ENCODE measurements at places on chromosomes 1 and 21.

DNA sequence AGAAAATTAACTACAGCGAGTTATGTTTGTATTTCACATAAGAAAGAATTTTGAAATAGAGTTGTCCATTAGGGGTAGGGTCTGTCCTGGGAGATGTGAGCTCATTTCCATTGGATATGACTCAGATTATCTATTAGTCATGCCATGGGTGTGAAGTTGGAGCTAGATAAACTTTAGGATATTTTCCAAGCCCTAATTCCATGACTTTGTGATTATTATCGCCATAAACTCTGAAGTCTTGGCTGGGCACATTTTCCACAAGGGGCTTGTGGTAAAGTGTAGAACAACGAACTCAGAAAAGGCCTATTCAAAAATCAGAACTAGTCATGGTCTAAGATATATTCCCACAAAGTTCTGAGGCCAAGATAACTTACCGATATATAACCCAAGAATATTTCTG, 396.6 kb downstream of the DPYD start:
- DNase-seq: no peak

- DNase-seq: no peak
These were observed 26.9 kb upstream of the H6PD start for GRCh38 chr1:9207715-9208114.

DNA sequence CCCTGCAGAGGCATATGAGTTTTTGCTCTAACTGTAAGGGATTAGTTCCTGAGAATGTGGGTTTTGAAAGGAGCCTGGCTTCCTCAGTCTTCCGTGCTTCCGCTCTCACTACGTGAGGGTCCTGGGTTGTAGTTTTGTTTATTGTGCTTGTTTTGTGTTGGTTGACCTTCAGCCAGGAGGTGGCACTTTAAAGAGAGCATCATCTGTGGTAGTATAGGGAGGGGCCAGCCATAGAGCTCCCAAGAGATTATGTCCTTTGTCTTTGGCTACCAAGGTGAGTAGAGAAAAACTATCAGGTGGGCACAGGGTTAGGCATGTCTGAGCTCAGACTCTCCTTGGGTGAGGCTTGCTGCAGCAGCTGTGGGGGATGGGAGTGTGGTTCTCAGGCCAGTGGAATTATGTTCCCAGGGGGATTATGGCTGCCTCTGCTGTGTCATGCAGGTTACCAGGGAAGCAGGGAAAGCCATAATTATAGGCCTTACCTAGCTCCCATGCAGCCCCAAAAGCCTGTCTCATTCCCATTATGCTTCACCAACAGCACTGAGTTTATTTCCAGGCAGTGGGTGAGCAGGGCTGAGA, 23.5 kb downstream of the CYP4B1 start:
- no peak for DNase-seq

GRCh38 chr21:35326677-35327076, 277.6 kb upstream of the RUNX1 start:
- DNase-seq: no peak

DNA sequence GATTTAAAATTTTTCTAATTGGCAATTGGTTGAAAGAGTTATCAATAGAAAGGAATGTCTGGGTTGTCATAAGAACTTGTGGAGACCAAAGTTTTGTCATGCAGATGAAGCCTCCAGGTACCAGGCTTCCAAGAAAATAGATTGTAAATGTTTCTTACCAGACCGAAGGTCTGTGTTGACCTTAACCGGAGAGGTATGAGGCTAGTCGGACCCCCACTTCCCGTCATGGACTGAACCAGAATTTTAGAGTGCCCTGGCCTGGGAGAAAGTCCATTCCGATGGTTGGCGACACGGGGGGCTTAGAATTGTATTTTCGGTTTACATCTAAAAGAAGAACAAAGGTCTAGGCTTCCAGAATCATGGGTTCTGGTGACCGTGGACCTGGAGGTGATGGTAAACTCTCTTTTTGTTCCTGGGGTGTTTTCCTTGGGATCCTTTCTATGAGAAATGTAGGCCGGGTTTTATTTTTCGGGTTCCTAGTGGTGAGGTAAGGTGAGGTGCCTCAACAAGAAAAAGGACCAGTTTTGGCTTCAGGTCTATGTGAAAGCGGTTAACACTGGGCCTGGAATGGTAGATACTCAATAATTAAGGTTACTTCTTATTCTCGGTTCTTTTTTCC, 405 bp upstream of the UHMK1 start:
- DNase-seq: no peak

GRCh38 chr1:25821630-25822091, 1.9 kb downstream of the MTFR1L start:
- DNase-seq: no peak

GRCh38 chr1:20152599-20152930, 13.4 kb downstream of the PLA2G2F start:
- no peak for DNase-seq

DNA sequence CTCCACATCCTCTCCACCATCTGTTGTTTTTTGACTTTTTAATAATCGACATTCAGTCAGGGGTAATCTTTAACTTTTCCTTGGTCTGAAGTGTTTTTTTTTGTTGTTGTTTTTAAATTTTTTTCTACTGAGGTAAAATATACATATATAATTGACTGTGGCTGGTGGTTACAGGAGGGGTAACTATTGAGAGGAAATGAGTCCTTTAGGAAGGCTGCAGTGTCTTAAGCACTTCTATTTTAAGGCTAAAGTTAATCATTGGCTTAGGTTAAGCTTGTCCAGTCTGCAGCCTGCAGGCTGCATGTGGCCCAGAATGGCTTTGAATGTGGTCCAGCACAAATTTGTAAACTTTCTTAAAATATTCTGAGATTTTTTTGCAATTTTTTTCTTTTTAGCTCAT, 172.5 kb downstream of the CTH start:
- DNase-seq: no peak

GRCh38 chr1:53338423-53338822, 10.6 kb upstream of the LRP8 start:
- DNase-seq: no peak

- DNase-seq: no peak
These were observed 25.4 kb downstream of the MRPL37 start for GRCh38 chr1:54225378-54225777.

DNA sequence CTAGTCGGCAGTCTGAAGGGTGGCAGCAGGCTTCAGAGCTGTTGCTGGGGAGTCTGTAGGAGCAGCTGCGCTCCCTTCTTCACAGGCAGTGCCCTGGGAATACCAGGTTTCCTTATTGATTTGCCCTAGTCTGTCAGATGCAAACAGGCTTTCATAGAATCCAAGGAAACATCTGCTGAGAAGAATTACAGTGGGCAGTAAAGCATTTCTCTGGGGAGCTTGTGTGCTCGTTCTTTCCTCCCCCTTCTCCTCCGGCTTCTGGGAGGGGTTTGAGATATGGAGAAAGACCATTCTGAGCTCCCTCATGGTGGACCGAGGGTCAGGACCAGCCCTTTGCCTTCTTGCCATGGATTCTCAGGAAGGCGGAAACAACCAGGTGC, 25.4 kb upstream of the PARP1 start:
- DNase-seq: no peak

- DNase-seq: no peak
These were observed 38.6 kb upstream of the COL6A1 start for GRCh38 chr21:45942755-45943629.

DNA sequence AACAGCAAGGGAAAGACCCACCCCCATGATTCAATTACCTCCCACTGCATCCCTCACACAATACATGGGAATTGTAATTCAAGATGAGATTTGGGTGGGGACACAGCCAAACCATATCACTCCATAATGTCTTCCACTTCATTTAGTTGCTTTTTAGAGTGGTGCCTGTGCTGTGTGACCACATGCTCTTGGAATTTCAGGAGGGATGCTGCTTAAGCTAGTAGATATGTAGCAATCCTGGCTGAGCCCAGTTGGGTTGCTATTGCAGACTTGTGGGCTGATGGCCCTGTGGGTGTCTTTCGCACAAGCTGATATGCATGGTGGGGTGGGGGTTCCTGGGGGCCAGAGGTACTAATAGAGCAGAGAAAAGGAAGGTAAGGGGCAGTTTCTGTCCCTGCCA, 160.4 kb upstream of the SYT6 start:
- no peak for DNase-seq

DNA sequence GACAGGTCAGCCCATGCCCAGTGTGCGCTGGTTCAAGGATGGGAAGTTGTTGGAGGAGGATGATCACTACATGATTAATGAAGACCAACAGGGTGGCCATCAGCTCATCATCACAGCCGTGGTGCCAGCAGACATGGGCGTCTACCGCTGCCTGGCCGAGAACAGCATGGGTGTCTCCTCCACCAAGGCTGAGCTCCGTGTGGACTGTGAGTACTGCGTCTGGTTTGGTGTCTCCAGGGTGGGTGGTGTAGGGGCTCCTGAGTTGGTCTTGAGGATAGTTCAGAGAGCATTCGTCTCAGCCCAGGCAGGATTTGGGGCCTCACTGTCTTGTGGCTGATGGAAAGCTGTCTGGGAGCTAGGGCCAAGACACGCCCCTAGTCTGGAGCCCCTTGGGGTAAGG, 83.2 kb downstream of the TRIM11 start:
- no peak for DNase-seq

DNA sequence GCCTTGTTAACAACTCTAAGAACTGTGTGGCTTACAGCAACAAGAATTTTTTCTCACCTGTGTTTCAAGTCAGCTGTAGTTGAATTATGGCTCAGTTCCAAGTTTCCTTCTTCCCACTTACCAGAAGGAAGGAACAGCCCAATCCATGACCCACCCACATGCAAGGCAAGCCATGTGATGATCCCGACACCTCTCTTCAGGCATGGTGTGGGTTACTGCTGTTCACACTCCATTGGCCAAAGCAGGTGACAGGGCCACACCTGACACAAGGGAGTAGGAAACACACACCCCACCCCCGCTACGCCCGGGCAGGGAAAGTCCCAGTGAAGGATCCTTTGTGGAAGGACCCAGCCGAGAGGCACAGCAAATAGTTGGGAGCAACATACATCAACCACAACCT, 36.3 kb downstream of the KCNJ15 start:
- DNase-seq: no peak

DNA sequence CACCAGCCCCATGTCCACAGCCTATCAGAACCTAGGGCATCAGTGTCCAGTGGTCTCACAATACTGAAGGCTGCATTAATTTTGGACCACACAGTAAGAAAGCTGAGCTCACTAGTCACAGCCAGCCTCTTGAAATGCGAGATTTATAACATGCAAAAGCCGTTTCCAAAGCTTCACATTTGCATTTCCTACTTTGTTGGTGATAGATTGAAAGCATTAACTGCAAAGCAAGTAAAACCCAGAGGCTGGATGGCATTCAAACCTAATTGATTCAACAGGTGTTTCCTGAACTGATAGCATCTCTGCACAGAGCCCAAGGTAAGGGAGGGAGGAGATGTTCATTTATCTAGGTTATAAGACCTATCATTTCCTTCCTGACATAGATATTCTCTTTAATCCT, 410.1 kb downstream of the OMA1 start:
- DNase-seq: no peak

DNA sequence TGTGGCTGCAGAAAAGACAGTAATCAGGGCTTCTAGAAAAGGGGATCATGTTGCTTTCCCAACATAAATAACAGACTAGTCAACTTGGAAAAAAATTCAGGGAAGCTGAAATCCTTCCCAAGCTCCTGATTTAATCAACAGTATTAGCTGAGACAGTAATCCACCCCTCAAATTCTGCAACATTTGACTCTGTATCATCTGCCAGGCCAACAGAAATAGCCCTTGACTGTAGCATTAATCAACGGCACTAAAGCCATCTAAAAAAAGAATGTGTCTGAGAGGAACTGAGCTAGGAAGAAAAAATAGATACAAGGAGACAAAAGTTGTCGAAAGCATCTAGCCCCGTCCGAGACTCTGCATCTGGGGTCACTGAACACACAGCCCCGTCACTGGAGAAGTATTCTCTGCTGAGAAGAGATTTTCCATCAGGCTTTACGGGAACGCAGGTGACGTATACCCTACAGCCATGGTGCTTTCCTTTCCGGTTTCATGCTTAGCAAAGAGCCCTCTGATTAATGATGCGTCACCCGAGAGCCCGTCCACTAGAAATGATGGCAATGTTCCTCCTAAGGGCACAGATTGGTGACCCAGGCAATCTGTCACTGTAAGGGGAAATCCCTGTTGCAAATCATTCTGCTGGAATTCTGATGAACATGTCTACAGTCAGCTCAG, 42.1 kb upstream of the TP53BP2 start:
- no peak for DNase-seq
